Activated B cell treated with CpG ODN at 0.5 μM for 24 hours (primary cell): ENCODE measurements at places on chromosomes 7 and 10.

DNA sequence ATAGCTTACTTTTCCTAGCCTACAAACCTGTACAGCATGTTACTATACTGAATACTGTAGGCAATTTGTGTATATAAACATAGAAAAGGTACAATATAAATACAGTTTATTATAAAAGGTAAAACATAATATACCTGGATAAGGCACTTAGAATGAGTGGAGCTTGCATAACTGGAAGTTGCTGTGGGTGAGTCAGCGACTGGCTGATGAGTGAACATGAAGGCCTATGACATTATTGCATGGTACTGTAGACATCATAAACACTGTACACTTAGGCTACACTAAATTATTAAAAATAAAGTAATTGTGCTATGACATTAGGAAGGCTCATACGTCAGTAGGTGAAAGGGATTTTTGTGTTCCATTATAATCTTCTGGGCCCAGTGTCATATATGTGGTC lies 228.8 kb downstream of the HDAC9 start:
- no peak for DNase-seq

GRCh38 chr10:24417053-24417452 lies 208.1 kb downstream of the KIAA1217 start:
- DNase-seq = no peak

- DNase-seq = no peak
Observed at GRCh38 chr10:33248638-33249037, 85.8 kb downstream of the NRP1 start.

DNA sequence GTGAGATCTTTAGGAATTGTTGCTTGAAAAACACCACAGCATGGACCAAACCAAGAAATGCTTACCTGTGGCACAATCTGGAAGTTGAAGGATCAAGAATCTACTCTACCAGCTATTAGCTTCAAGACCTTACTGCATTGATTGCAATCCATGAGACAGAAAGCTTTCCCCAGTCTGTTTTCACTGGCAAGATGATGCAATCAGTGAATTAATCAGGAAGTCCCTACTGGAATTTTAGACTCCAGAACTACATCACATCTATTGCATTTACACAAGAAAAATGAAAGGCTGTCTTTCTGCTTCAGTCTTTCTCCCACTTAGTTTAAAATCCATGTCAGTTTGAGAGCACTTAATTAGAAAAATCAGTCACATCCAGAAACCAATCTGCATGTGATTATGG lies 191.7 kb downstream of the TFEC start:
- no peak for DNase-seq

DNA sequence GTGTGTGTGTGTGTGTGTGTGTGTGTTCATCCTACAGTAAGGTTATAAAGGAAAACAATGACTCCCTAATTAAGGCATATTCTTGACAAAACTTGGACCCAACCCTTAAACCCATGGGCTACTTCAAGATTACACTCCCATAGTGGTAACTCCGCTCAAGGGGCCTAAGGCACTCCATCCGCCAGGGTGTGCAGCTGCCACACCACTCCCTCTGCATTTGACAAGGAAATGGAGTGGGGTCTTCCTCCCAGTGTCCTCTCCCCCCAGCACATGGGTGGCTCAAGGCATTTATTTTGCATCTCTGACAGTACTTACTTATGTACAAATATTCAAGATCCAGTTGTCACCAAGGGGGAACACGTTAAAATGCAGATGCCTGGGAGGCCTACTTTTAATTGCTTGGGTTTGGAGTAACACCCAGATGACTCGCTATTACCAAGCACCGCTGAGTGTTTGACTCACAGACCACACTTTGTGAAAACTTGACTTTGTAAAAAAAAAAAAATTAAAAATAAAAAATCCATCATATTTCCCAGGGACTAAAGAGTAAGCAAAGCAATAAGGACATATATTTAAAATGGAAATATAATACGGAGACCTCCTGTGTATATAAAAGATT lies 53.0 kb upstream of the AGR3 start:
- no peak for DNase-seq

GRCh38 chr10:85642421-85643170 lies 724.0 kb downstream of the GRID1 start:
- DNase-seq = no peak

DNA sequence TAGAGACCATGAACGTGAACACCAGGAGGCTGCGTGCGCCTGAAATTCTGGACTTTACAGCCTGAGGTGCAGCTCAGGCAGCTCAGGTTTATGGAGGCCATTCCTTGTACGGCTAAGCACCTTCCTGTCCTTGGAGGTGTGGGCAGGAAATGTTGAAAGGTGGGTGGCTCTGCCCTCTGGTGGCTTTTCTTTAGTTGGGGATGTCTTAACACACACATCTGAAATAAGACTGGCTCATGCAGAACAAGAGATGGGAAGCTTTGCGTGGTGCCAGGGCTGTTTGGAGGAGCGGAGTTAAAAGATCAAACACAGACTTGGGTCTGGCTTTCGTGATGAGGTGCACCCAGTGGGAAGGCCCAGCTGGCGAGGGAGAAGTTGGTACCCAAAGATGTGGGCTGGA lies 64.1 kb downstream of the DOCK1 start:
- DNase-seq = no peak

DNA sequence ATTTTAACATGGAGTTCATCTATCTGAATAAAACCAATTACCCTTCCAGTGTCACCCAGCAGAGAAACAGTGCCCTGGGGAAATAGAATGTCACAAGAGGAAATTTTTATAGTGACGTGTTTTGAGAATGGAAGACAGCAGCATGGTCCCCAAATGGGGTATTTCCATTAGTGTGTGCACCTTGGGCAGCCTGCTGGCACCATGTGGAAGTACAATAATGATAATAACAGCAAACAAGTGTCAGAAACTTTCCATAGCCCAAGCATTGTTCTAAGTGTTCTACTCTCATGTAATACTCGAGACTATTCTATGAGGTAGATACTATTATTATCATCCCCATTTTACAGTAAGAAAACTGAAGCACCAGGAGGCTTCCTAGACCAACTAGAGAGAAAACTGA lies 2.2 kb upstream of the PDE1C start:
- no peak for DNase-seq

- no peak for DNase-seq
Observed at GRCh38 chr7:116483271-116483942, 16.1 kb upstream of the CAV2 start.

- no peak for DNase-seq
Observed at GRCh38 chr10:20007426-20007825, 191.2 kb downstream of the PLXDC2 start.

DNA sequence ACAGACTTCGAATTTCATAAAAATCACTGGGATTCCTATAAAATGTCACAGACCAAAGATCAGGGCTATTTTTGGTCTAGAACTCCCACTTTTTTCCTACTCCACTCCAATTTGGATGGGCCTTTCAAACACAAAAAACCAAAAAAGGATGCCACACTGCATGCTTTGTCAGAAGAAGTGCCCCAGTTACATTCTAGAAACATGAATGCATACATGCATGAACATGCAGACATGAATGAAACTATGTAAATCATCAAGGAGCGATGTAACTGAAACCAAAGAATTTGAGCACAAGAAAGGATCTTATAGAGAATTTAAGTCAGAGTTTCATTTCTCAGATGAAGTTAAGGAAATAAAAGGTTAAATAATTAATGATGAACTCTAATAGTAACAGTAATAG lies 31.8 kb upstream of the FAM133B start:
- no peak for DNase-seq

DNA sequence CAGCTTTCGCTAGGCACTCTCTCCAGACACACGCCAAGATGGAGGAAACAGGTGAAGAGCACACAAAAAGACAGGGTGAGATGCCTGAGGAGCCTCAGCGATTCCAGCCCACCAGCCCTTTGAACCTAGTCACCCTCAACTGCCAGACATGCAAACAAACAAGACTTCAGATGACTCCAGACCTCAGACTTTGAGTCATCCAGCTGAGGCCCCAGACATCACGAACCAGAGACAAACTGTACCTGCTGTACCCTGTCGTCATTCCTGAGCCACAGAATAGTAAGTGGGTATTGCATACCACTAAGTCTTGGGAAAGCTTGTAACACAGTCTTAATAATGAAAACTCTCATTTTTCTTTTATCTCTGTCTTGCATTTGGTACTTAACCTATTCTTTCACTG lies 126.6 kb upstream of the LSM8 start:
- no peak for DNase-seq
